ENCODE measurements at places on chromosomes 4 and X. TPM values are rescaled to one million over a fixed set of nuclear protein-coding genes. Genes with fewer than 3 reads are reported as not detected.

INTS12 gene
- total RNA-seq = 19.1 TPM

RNF212 gene
- total RNA-seq = 6.8 TPM

DNA sequence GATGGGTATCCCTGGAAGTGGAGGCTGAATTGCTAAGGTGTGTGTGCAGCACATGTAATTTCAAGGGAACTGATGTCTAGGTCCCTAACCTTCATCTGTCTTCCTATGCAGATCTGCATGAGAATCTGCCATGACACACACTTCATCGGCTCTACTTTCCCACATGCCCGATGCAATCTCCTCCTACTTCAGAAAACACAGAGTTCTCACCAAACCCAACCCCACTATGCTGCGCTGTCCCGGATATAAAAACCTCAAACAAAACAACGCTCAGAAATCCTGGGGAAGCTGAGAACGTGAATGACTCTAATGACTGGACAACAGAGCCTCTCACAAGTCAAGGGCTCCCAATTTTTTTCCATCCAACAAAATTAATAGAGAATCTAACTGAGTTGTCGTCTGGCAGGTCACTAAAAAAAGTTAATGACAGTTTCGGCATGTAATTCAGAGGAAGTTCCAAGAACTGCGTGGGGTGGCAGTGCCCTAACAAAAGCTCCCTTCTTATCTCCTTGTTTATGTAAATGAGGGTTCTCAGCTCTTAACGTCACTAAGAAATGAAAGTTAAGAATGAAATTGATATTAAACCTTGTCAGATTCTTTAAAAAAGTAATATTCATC lies 39.0 kb downstream of the STX18 start:
- DNase-seq = no peak
- H3K27ac ChIP-seq = no peak overlapping the region

ZCCHC12 gene
- not detected for total RNA-seq

DNA sequence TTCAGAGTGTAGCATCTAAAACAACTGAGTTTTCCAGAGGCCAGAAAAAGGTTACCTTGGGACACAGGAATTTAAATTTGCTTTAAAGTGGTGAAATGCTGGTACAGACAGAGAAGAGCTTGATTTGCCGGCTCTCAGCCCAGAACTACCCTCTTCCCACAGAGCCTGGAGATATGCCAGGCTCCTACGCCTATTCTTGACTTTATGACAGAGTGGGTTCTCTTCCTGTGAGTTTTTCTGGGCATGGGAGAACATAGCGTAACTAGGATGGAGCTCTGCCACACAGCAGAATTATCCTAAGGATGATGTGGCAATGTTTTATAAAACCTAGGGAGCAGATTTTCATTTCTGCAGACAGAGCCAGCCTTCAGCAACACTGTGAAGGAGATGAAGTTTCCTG lies 241.8 kb downstream of the GRIA3 start:
- no peaks in the 10 kb centered on the region for H3K4me1 ChIP-seq
- no peak overlapping the region for H3K4me3 ChIP-seq
- no peak for DNase-seq
- H3K36me3 ChIP-seq = no peaks in the 10 kb centered on the region

DNA sequence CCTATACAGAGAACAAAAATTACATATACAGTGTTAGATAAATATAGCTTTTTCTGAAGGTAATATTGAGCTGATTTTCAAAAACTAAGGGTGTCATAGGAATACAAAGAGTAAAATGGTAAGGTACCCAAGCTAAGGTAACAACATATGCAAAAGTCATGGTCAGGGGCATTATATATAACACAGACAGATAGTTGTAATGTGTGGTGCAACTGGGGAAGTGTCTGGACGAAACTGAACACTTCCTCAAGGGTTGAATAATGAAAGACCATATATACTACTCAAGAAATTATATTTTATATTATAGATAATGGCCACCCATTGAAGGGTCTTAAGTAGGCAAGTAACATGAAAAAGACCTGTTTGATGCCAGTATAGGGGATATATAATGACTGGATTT lies 262.1 kb upstream of the CXXC4 start:
- no peaks in the 10 kb centered on the region for H3K4me1 ChIP-seq
- no peak for DNase-seq
- H3K36me3 ChIP-seq = no peaks in the 10 kb centered on the region
- H3K4me3 ChIP-seq = no peak overlapping the region

DNA sequence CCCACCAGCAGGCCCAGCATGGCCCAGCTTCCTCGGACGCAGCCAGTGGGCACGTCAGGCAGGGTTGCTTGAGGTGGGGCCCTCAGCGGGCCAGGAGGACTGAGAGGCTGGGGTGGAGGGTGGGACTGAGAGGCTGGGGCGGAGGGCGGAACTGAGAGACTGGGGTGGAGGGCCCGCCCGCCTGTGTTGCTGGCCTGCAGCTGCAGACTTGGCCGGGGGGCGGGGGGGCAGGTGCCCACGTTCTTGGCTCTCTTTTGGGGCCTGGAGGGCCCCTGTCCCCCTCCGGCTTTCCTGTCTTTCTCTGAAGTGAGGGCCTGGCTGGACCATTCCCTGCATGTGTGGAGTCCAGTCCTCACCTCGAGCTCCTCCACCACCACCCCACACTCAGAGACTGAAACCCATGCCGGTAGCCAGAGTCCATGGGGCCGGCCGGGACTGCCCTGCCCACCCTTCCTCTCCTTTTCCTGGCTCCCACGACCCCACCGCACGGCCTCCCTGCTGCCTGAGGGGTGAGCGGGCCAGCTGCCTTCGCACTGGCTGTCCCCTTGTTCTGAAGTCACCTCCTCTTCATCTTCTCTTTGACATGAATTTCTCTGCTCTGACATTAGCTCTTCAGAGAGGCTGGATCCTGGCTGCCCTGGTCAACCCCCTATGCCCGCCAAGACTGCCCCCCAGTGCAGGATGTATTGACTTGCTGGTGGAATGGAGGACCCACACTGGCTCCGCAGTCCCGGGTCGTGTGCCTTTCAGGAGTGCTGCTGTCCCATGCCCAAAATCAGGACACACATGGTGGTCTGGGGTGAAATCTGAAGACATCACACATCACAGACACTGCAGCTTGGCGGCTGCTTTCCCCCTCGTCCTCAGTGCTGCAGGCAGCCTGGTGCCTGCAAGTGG lies 10.1 kb upstream of the NKX1-1 start:
- H3K4me3 ChIP-seq = no peak overlapping the region
- H3K36me3 ChIP-seq = no peaks in the 10 kb centered on the region
- H3K27ac ChIP-seq = no peak overlapping the region
- DNase-seq = peak; percentile 37

MTMR8 gene
- 1.9 TPM for total RNA-seq

GRCh38 chrX:38606821-38607220 lies 45.5 kb downstream of the TSPAN7 start:
- DNase-seq = no peak
- no peaks in the 10 kb centered on the region for H3K36me3 ChIP-seq
- no peak overlapping the region for H3K27ac ChIP-seq
- no peak overlapping the region for H3K4me3 ChIP-seq

DNA sequence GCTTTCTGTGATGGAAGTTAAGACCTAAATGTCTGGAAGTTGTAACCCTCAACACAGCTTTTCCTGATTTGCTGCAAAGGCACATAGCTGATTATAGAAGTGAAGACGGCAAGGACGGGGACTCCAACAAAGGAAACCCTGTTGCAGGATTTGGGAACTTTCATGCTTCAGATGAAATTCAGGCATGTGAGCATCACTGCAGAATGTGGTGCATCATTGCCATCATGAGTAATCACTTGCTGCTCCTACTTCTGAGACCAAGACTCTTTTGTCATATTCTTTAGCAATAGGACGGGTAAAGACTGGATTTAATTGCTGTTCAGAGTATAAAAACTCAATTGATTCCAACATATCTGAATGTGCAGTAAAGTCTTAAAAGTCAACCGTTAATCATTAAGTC lies 35.8 kb downstream of the YIPF6 start:
- peaks cover 40% of the 10 kb centered on the region for H3K36me3 ChIP-seq
- H3K4me1 ChIP-seq = no peaks in the 10 kb centered on the region
- no peak overlapping the region for H3K27ac ChIP-seq

GRCh38 chrX:133413218-133413925 lies 1.9 kb downstream of the GPC4 start:
- no peak for DNase-seq
- H3K4me1 ChIP-seq = no peaks in the 10 kb centered on the region
- H3K4me3 ChIP-seq = peak overlapping the region; percentile 62
- H3K27me3 ChIP-seq = no peaks in the 10 kb centered on the region
- no peaks in the 10 kb centered on the region for H3K36me3 ChIP-seq
- H3K27ac ChIP-seq = no peak overlapping the region

- H3K36me3 ChIP-seq = peaks cover 17% of the 10 kb centered on the region
- no peaks in the 10 kb centered on the region for H3K27me3 ChIP-seq
- H3K27ac ChIP-seq = peak overlapping the region; percentile 37
- no peak for DNase-seq
- H3K4me1 ChIP-seq = peaks cover 29% of the 10 kb centered on the region
- no peak overlapping the region for H3K4me3 ChIP-seq
These were observed 75.8 kb downstream of the RPS3A start for GRCh38 chr4:151175233-151175632.

- peak overlapping the region; percentile 91 for H3K27ac ChIP-seq
- peak overlapping the region; percentile 84 for H3K4me3 ChIP-seq
- H3K4me1 ChIP-seq = peaks cover 22% of the 10 kb centered on the region
- no peaks in the 10 kb centered on the region for H3K36me3 ChIP-seq
These were observed 645 bp upstream of the RAB28 start for GRCh38 chr4:13484749-13485221.

- H3K27me3 ChIP-seq = no peaks in the 10 kb centered on the region
- H3K4me1 ChIP-seq = no peaks in the 10 kb centered on the region
- no peaks in the 10 kb centered on the region for H3K36me3 ChIP-seq
- no peak for DNase-seq
These were observed 144.0 kb downstream of the ADAM29 start for GRCh38 chr4:175062183-175062592.

GRCh38 chrX:87914726-87915125 lies 397.1 kb downstream of the KLHL4 start:
- H3K4me1 ChIP-seq = no peaks in the 10 kb centered on the region
- H3K4me3 ChIP-seq = no peak overlapping the region
- no peaks in the 10 kb centered on the region for H3K36me3 ChIP-seq

TRPC3 gene
- total RNA-seq = 1.7 TPM

DNA sequence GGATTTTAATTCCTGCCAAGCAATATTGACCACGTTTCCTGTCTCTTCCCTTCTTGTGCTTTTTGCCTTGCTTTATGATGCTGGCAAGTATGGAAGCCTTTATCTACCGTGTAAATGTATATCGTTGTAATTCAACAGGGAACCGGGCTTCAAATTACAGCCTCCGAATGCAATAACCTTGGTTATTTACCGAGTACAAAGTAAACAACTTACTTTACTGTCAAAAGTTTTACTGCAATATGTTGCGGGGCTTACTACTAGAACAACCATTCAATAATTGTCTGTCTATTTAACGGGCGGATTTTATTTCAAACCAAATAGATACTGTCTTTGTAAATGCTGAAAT lies 73.1 kb downstream of the PALLD start:
- H3K4me3 ChIP-seq = no peak overlapping the region
- no peak overlapping the region for H3K27ac ChIP-seq
- no peak for DNase-seq

GRCh38 chr4:114839986-114840385 lies 241.4 kb downstream of the UGT8 start:
- H3K4me3 ChIP-seq = no peak overlapping the region
- no peaks in the 10 kb centered on the region for H3K36me3 ChIP-seq
- no peaks in the 10 kb centered on the region for H3K4me1 ChIP-seq

- H3K4me1 ChIP-seq = no peaks in the 10 kb centered on the region
- no peak overlapping the region for H3K27ac ChIP-seq
- DNase-seq = no peak
- H3K4me3 ChIP-seq = no peak overlapping the region
- H3K36me3 ChIP-seq = no peaks in the 10 kb centered on the region
These were observed 303.7 kb upstream of the MAGEB2 start for GRCh38 chrX:29911673-29912072.

GAGE12H gene
- total RNA-seq = not detected

- no peak overlapping the region for H3K4me3 ChIP-seq
- no peak for DNase-seq
- peaks cover 67% of the 10 kb centered on the region for H3K4me1 ChIP-seq
- H3K36me3 ChIP-seq = no peaks in the 10 kb centered on the region
These were observed 18.1 kb downstream of the FNIP2 start for GRCh38 chr4:158786955-158787354.

DNA sequence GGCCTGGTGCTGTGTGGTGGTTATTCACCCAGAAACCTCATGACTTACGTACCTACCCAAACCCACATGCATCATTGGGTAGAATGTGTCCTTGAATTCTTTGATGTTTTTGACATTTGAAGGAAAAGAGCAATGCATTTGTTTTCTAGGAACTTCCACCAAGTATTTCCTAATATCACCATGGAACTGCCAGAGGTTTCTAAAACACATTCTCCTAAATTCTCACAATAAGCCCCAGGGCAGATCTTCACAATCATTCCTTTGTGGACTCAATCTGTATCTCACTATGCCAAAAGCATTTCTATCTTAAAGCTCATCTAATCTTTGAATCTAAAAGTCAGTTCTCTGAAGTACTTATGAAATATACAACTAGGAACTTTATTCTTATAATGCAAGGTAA lies 8.3 kb upstream of the ODAM start:
- H3K27me3 ChIP-seq = no peaks in the 10 kb centered on the region
- H3K36me3 ChIP-seq = no peaks in the 10 kb centered on the region
- H3K4me1 ChIP-seq = no peaks in the 10 kb centered on the region
- no peak overlapping the region for H3K4me3 ChIP-seq
- no peak for DNase-seq

CDS1 gene
- 24.4 TPM for total RNA-seq

- H3K4me1 ChIP-seq = no peaks in the 10 kb centered on the region
- peak overlapping the region; percentile 22 for H3K27ac ChIP-seq
- DNase-seq = no peak
- H3K4me3 ChIP-seq = no peak overlapping the region
- H3K36me3 ChIP-seq = no peaks in the 10 kb centered on the region
These were observed 57.7 kb upstream of the C4orf54 start for GRCh38 chr4:99715286-99715685.

ITM2A gene
- 58.5 TPM for total RNA-seq

GRCh38 chr4:185728893-185729292 lies 83.1 kb downstream of the SORBS2 start:
- no peak overlapping the region for H3K27ac ChIP-seq
- H3K27me3 ChIP-seq = no peaks in the 10 kb centered on the region

- H3K27me3 ChIP-seq = no peaks in the 10 kb centered on the region
- DNase-seq = no peak
- H3K27ac ChIP-seq = no peak overlapping the region
- no peaks in the 10 kb centered on the region for H3K4me1 ChIP-seq
- H3K36me3 ChIP-seq = no peaks in the 10 kb centered on the region
These were observed 75.9 kb upstream of the RPL34 start for GRCh38 chr4:108544481-108544880.

GPR119 gene
- total RNA-seq = not detected

DNA sequence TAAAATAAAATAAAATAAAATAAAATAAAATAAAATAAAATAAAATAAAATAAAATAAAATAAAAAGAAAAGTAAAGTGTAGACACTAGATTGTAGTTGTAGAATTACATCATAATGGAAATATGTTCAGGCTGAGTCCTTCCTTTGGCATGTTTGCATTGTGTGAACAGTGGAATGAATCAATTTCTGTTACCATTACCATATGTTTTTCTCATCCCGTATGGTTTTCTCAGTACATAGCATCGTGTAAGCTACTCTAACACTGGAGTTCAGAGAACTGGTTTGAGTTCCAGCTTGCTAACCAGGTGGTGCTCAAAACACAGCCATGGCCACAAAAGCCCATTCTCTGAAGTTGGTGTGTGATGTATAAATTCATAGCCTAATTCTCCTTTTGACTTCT lies 45.9 kb downstream of the USP11 start:
- no peaks in the 10 kb centered on the region for H3K4me1 ChIP-seq
- H3K4me3 ChIP-seq = no peak overlapping the region
- H3K36me3 ChIP-seq = no peaks in the 10 kb centered on the region
- no peak overlapping the region for H3K27ac ChIP-seq
- no peaks in the 10 kb centered on the region for H3K27me3 ChIP-seq
- no peak for DNase-seq
